ENCODE measurements at places on chromosomes 3 and 15.

- DNase-seq: no peak
Measured at GRCh38 chr3:138496436-138496835, 62.0 kb downstream of the ESYT3 start.

GRCh38 chr3:65633018-65633638 is 405.6 kb downstream of the MAGI1 start:
- no peak for DNase-seq

DNA sequence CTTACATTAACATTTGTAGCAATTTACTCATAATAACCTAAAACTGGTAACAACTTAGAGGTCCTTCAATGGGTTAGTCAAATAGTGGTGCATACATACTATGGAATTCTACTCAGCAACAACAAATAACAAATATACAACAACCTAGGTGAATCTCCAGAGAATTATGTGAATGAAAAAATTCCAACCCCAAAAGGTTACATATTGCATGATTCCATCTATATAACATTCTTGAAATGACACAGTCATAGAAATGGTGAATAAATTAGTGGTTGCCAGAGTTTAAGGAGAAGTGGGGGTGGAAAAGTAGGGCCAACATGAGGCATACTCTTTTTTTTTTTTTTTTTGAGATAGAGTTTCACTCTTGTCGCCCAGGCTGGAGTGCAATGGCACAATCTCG is 12.7 kb upstream of the SNTN start:
- DNase-seq: no peak

DNA sequence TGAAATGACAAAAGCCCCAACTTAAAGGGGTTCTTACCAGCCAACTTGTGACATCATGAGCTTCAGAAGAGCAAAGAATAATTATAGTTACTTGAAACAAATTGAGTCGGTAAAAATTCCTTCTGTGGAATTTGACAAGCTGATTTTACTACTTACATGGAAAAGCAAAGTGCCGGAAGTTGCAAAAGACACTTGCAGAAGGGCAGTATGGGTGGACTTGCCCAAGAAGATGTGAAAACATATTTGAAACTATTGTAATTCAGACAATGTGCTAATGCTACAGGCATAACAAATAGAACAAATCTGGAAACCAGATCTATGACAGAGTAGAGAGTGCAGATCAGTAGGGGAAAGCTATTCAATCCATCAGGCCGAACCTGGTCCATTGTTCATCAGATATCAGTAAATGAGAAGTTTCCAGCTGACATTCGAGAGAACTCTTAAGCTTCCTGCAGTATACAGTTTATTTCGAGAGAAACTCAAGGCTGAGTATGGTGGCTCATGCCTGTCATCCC is 2.5 kb upstream of the KIF7 start:
- DNase-seq: no peak

DNA sequence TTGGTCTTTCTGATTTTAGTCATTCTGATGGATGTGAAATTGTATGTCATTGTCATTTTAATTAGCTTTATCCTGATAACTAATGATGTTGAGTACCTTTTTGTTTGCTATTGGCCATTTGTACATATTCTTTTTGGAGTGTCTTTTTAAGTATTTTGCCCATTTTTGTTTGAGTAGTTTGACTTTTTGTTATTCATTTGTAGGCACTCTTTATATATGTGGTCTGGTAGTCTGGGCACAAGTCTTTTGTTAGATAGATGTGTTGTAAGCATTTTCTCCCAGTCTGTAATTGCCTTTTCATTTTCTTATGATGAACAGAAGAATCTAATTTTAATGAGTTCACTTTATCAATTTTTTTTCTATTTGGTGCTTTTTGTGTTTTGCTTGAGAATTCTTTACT is 14.6 kb downstream of the GPR160 start:
- DNase-seq: no peak

GRCh38 chr15:39669661-39670060 is 88.8 kb downstream of the THBS1 start:
- DNase-seq: no peak

GRCh38 chr15:48060396-48060795 is 60.4 kb upstream of the SLC24A5 start:
- no peak for DNase-seq

DNA sequence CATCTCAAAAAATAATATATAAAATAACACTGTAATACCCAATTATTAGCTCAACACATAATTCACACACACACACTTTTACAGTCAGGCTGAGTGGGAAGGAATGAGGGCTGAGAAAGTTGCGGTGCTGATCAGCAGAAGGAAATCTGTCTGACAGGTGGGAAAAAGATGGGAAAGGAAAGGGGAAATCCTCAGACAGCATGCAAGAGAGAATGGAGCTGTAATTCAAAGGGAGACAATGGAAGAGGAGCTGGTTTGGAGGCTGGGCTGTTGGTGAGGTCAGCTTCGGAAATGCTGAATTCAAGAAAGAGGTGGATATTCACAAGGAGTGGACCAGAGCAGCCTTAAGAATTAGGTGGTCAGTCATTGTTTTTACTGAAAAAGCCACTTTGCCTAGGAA is 121.6 kb upstream of the LMOD3 start:
- DNase-seq: no peak

DNA sequence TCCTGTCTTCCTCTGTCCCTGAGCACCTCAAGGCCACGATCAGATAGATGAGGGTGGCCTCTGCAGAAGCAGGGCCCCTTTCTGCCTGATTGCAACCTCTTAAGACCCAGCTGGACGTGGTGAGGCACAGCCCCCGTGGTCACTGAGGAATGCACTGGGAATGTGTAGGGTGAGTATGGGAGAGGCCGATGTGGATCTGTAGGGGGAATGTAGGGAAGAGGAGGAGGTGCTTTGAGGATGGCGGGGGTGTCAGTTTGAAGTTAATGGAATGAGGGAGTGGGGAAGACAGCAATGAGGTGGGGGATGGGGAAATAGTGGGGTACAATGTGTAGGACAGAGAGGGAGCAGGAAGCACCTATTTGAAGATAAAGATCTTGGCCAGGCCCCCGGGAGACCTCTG is 785 bp upstream of the IQCF5 start:
- DNase-seq: no peak

DNA sequence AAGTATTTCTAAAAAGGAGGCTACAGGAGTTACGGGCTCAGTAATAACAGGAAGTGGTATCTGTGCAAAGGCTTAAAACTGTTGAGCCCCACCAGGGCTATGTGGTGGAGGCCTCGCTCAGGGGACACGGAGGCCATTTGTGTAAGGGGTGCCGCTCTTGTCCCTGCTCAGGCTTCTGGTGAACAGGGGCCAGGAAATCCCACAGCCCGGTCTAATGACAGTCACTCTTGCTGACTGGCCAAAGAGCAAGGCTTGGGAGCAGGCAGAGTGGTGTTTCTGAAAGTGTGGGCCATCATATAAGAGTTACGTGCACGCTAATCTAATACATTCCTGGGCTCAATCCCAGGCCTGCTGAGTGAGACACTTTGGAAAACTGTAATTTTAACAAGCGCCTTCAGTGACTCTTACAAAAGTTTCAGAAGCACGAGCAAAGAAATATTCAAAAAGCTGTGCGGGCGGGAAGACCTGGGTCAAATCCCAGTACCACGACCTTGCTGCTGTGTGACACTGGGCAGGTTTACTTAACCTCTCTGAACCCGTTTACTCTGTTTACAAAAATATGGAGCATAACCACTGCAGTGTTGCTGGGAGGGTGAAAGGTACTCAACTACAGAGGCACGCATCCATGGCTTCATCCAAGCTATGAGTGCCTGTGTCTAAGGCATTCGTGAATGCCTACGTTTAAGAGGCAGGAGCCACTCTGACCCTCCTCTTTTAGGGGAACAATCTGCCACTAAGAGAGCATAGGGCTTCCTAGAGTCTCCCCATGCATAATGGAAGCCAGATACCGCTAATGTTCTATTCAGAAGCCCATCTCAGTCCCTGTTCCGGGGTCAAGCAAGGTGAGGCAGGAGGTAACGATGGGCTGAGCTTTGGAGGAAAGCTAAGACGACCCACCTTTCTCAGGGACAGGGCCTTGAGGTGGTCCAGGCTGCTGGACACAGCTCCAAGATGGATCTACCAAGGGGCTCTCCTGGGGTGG is 2.0 kb downstream of the ATP10A start:
- no peak for DNase-seq

- no peak for DNase-seq
Measured at GRCh38 chr15:78716651-78717050, 75.6 kb upstream of the CHRNB4 start.

- DNase-seq: no peak
Measured at GRCh38 chr3:50369012-50369670, 9.8 kb upstream of the TMEM115 start.

DNA sequence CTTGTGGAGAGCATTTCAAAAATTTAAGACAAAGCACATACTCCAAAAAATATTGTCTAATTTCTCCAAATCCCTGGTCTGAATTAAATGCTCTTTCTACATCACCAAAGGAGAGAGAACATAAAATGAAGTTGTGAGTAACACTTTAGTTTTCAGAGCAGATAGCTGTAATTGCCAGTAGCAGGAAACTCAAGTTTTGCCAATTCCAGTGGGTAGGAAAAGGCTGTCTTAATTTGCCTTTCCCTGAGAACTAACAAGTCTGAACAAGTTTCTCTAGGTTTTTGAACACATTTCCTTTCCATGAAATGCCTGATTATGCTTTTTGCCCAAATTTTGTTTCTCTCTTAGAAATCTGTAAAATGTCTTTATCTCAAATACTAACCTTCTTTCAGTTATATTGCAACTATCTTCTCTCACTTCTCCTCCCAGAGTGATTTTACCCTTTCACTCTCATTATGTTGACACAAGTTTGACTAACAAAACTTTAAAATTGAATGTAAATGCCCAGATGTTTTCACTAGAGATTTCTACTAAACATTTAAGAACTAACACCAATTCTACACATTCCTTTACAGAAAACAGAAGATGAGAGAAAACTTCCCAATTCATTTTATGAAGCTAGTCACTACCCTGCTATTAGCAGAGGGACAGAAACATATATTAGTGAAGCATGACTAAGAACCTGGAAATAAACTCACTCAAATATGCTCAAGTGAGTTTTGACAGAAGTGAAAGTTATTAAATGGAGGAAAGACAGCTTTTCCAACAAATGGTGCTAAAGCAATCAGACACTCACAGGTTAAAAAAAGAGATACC is 38.4 kb downstream of the RFX7 start:
- no peak for DNase-seq

- DNase-seq: no peak
Measured at GRCh38 chr3:150396956-150397550, 11.0 kb upstream of the TSC22D2 start.

DNA sequence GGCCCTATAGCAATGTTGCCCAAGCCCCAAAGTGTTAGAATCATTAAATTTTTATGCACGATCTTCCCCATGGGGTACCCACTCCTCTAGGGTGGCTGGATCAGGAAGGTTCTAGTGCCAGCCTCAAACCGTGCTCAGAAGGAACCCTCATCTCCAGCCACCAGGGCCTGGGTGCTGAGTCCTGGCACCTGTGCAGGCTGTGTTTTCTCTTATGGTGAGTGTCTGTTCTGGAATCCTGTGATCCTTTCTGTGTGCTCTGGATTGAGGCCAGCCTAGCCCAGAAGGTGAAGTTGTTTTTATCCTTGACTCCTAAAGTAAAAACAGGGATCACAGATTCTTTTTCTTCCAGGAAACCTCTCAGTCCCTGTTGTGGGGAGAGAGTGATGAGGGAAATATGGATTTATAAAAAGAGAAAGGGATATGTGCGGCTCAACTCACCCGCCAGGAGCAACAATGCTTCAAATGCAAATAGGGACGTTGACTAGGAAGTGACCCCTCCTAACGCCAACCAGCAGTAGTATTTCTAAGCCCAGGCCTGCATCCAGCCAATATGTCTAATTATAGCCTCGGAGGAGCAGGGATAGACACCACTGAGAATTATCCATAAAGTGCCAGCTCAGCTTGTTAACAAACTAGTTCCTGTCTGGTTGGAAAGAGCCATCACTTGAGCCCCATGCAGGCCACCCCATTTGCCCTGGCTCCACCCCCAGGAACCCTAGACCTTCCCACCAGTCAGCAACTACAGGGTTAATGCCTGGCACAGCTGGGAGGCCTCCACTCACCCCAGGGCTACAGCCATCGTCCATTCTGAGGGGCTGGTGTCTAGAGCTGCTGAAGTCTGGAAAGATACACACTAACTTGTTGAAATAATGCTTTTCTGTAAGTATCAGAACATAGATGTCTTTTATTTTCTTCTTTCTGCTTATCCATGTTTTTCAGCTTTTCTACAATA is 513.5 kb upstream of the PROK2 start:
- no peak for DNase-seq

- DNase-seq: no peak
Measured at GRCh38 chr3:183826448-183827250, 1.3 kb upstream of the MAP6D1 start.

DNA sequence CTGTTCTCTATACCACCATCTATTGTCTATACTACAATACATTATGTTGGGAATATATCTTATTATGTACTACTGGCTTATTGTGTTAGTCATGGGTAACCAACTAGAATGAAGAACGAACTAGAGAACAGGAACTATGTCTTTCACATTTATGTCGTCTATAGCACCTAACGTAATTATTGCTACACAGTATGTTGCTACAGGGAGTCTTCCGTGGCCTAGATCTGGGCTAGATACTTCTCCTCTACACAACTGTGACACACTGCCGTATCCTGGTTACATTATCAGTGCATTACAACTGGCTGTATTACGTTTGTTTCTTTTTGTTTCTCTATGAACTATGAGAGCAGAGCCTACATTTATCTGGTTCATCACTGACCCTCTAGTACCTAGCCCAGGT is 34.0 kb downstream of the SCG5 start:
- no peak for DNase-seq

- DNase-seq: no peak
Measured at GRCh38 chr3:186964071-186964470, 33.7 kb downstream of the ST6GAL1 start.

DNA sequence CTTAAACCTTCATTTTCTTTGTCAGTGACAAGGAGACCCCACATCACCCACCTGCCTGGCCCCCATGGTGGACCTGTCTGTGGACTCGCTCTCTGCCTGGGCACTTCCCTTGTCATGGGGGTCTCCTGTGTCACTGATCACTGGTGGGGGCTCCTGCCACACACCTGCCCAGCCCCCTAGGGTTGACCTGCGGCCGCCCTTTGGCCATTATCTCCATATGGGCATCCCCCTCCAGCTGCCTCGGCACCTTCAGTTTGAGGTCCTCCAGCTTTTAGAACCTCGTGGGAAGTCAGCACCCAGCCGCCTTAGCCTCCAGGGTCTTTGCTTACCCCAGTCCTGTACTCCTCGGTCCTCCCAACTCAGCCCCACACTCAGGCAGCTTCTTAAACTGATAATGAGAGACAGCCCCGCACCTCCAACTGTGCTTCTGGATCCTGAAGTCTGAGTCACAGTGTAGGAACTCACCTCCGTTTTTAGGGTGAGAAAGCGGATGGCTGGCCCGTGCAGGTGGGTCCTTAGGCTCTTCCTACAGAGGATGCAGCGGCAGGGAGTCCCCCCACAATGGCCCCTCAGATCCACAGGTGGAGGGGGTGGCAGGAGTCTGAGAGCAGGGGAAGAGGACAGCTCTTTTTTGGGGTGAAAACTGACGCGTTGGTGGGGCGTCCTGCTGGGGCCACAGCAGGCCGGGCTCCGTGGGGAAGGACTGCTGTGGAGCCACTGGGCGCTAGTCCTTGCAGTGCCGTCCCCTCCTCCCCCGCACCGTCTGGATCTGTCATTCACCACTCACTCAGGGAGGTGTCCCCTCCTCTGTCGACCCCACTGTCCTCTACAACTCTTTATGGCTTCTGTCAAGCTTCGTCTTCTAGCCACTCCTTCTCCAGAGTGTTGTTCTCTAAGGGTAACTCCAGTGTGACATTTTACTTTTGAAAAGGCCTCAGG is 8.7 kb upstream of the PRR23E start:
- no peak for DNase-seq
